Transverse colon (tissue), 4 donors: ENCODE measurements at places on chromosomes 2 and 18.

GRCh38 chr2:200596774-200597570 is 11.2 kb downstream of the AOX1 start:
- peaks cover 17% of the 10 kb centered on the region for H3K4me1 ChIP-seq
- no peaks in the 10 kb centered on the region for H3K27me3 ChIP-seq
- no peaks in the 10 kb centered on the region for H3K36me3 ChIP-seq

GRCh38 chr2:2707206-2707991 is 376.3 kb upstream of the MYT1L start:
- no peak for DNase-seq
- no peaks in the 10 kb centered on the region for H3K4me1 ChIP-seq
- no peak overlapping the region for H3K4me3 ChIP-seq
- no peaks in the 10 kb centered on the region for H3K27me3 ChIP-seq

DNA sequence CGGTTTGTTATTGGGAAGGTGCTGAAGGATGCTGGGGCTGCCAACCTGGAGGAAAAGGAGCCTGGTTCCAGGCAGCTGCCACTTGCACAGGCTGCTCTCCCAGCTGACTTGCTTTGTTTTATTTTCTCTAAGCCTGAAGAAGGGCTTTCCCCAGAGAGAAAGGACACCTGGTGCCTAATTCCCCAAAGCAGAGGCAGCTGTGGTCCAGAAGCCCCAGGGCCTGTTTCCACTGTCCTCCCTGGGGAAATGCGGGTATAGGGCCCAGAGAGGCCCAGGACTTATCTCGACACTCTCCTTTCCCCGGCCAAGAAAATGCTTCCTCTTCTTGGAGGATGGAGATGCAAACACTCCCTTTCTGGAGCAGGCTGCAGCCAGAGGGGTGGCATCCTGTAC is 30.1 kb downstream of the INO80C start:
- no peak for DNase-seq
- H3K4me1 ChIP-seq, result no peaks in the 10 kb centered on the region
- no peak overlapping the region for H3K27ac ChIP-seq

GRCh38 chr2:234203135-234203984 is 152.9 kb downstream of the SPP2 start:
- H3K4me1 ChIP-seq, result peaks cover 9% of the 10 kb centered on the region
- no peaks in the 10 kb centered on the region for H3K36me3 ChIP-seq
- no peaks in the 10 kb centered on the region for H3K27me3 ChIP-seq
- H3K27ac ChIP-seq, result no peak overlapping the region
- H3K4me3 ChIP-seq, result no peak overlapping the region

DNA sequence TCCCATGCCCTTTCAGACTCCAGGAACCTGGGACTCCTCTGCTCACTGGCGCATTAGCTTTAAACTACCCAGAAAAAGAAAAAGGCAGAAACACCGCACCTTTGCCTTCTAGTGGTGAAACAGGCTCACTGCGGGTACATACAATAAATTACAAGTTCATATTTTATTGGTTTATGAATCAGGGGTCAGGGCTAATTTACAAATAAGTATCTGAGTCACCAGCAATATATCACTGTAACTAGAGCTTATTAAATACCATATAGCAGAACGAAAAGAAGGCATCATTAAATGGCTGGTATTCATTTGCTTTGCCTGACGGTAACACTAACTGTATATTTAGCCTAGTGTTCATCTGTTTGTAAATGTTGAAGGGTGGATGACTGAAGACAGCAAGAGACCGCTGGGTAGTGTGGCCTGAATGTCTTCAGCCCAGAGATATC is 26.9 kb upstream of the DTNB start:
- no peak for DNase-seq
- peaks cover 6% of the 10 kb centered on the region for H3K27me3 ChIP-seq
- no peak overlapping the region for H3K4me3 ChIP-seq
- no peaks in the 10 kb centered on the region for H3K4me1 ChIP-seq

DNA sequence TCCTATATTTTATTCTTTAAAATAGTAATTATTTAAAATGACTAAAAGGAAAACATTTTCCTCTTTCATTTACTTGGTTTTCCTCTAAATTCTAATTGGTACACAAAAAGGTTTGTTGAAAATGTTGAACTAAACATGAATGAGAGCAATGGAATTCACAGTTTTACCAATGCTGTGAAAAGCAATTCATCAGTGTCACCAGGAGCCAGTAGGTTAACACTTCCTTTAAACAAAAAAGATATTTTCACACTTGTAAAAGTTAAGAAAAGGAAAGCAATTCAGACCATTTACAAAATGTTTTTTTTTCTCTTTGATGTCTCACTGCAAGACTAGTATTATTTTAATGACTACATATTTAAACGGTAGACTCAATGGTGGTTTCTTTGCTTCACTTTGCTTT is 341.6 kb downstream of the RIT2 start:
- H3K27ac ChIP-seq, result no peak overlapping the region
- no peak for DNase-seq
- H3K4me1 ChIP-seq, result no peaks in the 10 kb centered on the region
- no peaks in the 10 kb centered on the region for H3K27me3 ChIP-seq

DNA sequence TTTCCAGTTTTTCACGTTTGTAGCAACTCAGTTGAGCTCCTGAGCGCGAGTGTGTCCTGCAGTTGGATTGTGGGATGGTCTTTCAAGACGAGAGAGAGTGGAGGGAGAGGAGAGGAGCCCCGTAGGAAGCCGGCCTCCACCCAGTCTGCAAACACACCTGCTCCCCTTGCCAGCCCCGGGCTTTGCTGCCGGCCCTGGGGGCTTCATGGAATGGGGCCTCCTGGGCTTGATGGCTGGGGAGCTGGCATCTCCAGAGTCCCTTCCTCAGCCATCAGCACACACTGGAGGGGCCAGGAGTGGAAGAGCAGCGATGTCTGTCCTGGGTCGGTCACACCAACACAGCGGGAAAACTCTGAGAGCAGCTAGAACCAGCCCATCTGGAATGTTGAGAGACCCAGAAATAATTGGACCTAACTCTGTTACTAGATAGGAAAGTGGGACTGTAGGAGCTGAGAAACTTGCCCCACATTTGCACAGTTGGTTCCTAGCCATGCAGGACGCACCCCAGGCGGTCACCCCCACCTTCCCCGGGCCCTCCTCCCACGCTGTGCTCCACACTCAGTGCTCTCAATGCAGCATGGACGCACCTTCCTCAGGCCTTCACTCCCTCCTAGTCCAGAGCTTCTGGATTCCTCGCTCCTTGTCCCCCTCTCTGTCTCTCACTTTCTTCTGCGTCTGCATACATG is 69.6 kb downstream of the PTGR3 start:
- no peaks in the 10 kb centered on the region for H3K4me1 ChIP-seq
- H3K4me3 ChIP-seq, result no peak overlapping the region
- DNase-seq, result no peak
- no peaks in the 10 kb centered on the region for H3K27me3 ChIP-seq

GRCh38 chr2:57527685-57528084 is 518.9 kb upstream of the VRK2 start:
- no peaks in the 10 kb centered on the region for H3K36me3 ChIP-seq
- no peak overlapping the region for H3K27ac ChIP-seq
